ENCODE measurements at places on chromosomes 3 and 15. TPM values are rescaled to one million over a fixed set of nuclear protein-coding genes. Genes with fewer than 3 reads are reported as not detected.

Gene TNFAIP8L3
- not detected for polyA plus RNA-seq

Gene ATP10A
- 0.48 TPM for polyA plus RNA-seq

Gene RASA2
- polyA plus RNA-seq, result 27.0 TPM

Gene MESP1
- 1.8 TPM for polyA plus RNA-seq

Gene PFKFB4
- 1.5 TPM for polyA plus RNA-seq

Gene NTRK3
- polyA plus RNA-seq, result not detected

Gene CDHR4
- not detected for polyA plus RNA-seq

Gene ZBTB47
- 0.11 TPM for polyA plus RNA-seq

Gene FOXL2
- polyA plus RNA-seq, result not detected

Gene CTDSPL
- not detected for polyA plus RNA-seq

Gene ROPN1
- not detected for polyA plus RNA-seq

Gene PLSCR2
- polyA plus RNA-seq, result not detected

Gene AHSG
- polyA plus RNA-seq, result not detected

Gene SEMA5B
- polyA plus RNA-seq, result not detected

Gene SPATA12
- not detected for polyA plus RNA-seq

Gene NMNAT3
- polyA plus RNA-seq, result 0.89 TPM

Gene PPP1R14D
- polyA plus RNA-seq, result 0.56 TPM

Gene FGF12
- polyA plus RNA-seq, result 0.38 TPM

Gene LRRC2
- polyA plus RNA-seq, result 0.06 TPM

Gene LRRC15
- not detected for polyA plus RNA-seq

Measured in IgD-negative memory B cell (primary cell).